ENCODE measurements at places on chromosomes 11 and 22. TPM values are rescaled to one million over a fixed set of nuclear protein-coding genes. Genes with fewer than 3 reads are reported as not detected.

Gene GDPD4
- total RNA-seq, result not detected

GRCh38 chr11:13786688-13787087 is 118.2 kb downstream of the FAR1 start:
- H3K4me1 ChIP-seq, result no peaks in the 10 kb centered on the region
- no peak overlapping the region for H3K4me3 ChIP-seq
- DNase-seq, result no peak
- H3K27me3 ChIP-seq, result no peaks in the 10 kb centered on the region
- no peaks in the 10 kb centered on the region for H3K36me3 ChIP-seq

GRCh38 chr11:121892131-121892681 is 223.8 kb downstream of the BLID start:
- DNase-seq, result no peak
- H3K36me3 ChIP-seq, result no peaks in the 10 kb centered on the region
- no peak overlapping the region for H3K27ac ChIP-seq
- peaks cover 14% of the 10 kb centered on the region for H3K4me1 ChIP-seq
- H3K27me3 ChIP-seq, result no peaks in the 10 kb centered on the region

GRCh38 chr11:114297806-114298709 is 1.9 kb downstream of the NNMT start:
- H3K27me3 ChIP-seq, result no peaks in the 10 kb centered on the region
- H3K4me1 ChIP-seq, result peaks cover 11% of the 10 kb centered on the region
- peaks cover 32% of the 10 kb centered on the region for H3K36me3 ChIP-seq
- no peak for DNase-seq
- H3K27ac ChIP-seq, result peak overlapping the region; percentile 83

DNA sequence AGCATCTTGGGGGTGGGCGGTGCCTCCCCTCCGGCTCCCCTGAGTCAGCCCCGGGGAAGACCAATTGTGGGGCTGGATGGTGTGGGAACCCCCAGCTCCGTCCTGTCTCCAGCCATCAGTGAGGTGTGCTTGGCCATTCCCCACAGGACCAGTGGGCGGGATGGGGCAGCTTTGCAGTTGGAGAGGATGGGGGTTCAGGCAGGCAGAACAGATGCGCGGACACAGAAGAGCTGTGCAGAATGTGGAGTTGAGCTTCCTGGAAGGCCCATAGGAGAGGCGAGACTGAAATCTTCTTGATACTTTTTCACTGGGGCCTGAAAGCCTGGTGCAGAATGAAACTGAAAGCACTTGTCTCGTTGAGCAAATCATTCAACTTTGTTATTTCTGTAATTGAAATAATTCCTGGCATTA is 23.8 kb downstream of the PARVB start:
- peak overlapping the region; percentile 88 for H3K27ac ChIP-seq
- peaks cover 45% of the 10 kb centered on the region for H3K4me1 ChIP-seq
- no peaks in the 10 kb centered on the region for H3K27me3 ChIP-seq
- DNase-seq, result no peak
- no peak overlapping the region for H3K4me3 ChIP-seq

DNA sequence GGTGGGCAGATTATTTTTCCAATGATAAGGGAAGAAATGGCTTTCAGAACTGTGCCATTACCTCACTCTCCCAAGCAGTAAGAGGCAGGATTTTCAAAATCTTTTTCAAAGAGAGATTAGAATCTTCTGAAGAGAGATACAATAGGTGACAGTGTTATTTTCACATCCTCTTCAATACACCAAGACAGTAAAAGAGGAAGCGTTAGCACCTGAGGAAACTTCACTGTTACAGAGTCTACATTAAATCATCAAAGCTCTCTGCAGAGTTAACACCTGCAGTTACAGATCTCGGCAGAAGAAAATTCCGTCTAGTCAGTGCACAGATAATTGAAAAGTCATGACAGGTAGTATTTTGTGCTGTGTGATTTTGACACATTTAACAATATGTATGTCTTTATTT is 144.9 kb downstream of the PGR start:
- H3K36me3 ChIP-seq, result no peaks in the 10 kb centered on the region
- no peaks in the 10 kb centered on the region for H3K27me3 ChIP-seq
- DNase-seq, result no peak
